ENCODE measurements at places on chromosomes 2 and 18.

- DNase-seq, result no peak
These were observed 46.0 kb upstream of the RIT2 start for GRCh38 chr18:43161528-43161927.

DNA sequence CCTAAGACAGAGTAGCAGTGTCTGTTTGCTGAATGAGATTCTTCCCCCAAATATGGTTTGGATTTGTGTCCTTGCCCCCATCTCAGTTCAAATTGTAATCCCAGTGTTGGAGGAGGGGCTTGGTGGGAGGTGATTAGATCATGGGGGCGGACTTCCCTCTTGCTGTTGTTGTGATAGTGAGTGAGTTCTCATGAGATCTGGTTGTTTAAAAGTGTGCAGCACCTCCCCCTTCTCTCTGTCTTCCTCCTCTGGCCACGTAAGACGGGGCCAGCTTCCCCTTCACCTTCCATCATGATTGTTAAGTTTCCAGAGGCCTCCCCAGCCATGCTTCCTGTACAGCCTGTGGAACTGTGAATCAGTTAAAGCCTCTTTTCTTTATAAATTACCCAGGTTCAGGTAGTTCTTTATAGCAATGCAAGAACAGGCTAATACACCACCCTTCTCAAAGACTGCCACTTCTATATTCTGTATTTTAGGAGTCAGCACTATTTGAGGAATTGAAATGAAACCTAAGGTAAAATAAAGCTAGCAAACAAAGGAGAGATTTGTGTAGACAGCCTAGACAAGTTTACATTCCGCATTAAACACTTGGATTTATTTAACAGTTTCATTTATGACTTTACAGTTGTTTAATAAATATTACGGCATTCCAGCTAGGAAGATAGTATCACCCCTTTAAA is 21.6 kb downstream of the FBXO36 start:
- DNase-seq, result no peak

DNA sequence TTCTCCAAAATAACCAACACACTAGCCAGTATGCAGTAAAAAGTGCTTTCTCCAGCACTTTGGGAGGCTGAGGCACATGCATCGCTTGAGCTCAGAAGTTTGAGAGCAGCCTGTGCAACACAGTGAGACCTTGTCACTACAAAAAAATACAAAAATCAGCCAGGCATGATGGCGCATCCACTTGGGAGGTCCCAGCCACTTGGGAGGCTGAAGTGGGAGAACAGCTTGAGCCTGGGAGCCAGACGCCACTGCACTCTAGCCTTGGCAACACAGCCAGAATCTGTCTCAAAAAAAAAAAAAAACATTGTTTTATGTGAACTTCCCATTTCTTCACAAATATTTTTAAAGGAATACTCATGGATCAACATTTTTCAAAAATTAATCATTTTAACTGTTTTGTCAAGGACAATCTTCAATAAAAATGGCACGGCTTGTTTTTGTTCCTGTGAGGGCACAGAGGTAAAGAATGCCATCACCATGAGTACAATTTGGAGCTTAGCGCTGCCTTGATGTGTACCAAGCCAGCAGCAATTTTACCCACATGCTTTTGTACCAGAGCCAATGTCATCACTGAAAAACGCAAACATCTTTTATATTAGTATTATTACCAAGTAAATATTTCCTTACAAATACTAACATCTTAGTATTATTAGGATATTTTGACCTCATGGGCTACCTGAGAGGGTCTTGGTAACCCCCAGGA is 26.7 kb downstream of the RAB1A start:
- DNase-seq, result no peak

DNA sequence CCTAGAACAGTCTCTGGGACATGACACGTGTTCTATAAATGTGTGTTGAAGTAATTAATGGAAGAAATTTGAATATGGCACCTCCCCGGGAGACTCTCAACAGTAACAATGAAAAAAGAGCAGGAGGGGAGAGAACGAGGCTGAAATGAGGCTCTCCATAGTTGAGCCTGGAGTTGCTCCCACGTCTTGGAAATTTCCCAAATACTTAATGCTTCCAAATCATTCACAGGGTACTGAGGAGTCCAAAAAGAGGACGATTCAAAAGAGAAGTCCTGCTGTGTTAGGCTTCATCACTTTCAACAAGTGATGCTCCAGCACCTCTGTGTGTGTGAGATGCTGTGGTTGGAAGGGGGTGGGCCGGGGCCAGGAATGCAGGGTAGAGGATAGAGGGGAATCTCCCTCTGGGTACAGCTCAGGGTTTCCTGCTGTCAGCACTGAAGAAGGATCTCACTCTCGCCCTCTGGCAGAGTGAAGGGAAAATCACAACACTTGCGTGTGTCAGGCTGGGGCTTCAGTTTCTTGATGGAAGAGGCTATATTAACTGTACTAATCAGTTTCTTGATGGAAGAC is 18.1 kb upstream of the ZNF407 start:
- no peak for DNase-seq

- peak; percentile 10 for DNase-seq
These were observed 15.2 kb downstream of the LANCL1 start for GRCh38 chr2:210461401-210461800.

- DNase-seq, result no peak
These were observed 132.0 kb downstream of the SH3BP4 start for GRCh38 chr2:235083822-235084221.

All from GM20000 (cell line).